Hematopoietic multipotent progenitor cell treated with erythropoietin and hydrocortisone succinate and interleukin-3 and kit ligand, for 4 days (in vitro differentiated cells): ENCODE measurements at places on chromosomes 4 and X.

GRCh38 chr4:124854968-124855367 is 142.4 kb upstream of the ANKRD50 start:
- no peak for DNase-seq

DNA sequence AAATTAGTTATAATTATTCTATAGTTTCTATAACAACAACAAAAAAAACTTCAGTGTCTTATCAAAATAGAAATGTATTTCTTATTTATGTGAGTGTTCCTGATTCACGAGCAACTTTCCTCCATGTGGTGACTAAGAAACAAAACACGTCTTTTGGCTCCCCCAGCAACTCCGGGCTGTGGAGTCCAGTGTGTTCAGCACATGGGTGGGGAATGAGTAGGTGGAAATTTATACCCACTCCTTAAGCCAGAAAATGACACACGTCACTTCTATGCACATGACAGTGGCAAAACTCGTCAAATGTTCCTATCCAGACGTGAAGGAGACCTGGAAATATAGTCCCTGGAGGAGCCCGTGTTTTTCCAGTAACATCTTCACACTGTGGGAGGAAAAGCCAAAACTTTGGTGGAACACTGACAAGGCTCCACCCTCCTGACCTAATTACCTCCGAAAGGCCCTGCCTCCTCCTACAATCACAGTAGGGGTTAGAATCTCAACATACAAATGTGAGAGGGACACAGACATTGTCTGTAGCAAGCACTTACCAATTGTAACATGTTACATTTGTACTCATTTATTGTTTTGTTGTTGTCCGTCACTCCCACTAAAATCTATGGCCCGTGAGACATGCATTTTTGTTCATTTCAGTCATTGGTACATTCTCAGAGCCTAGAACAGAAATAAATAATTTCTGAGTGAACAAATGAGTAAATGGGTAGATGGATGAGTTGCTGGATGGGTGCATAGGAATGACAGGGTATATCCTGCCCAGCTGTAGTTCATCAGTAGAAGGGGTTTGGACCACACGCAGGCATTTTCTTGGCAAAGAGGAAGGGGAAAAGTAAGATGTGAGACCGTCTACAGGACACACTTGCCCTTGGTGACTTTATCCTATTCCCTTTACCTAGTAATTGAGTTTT is 605.8 kb upstream of the TENM3 start:
- DNase-seq = no peak

DNA sequence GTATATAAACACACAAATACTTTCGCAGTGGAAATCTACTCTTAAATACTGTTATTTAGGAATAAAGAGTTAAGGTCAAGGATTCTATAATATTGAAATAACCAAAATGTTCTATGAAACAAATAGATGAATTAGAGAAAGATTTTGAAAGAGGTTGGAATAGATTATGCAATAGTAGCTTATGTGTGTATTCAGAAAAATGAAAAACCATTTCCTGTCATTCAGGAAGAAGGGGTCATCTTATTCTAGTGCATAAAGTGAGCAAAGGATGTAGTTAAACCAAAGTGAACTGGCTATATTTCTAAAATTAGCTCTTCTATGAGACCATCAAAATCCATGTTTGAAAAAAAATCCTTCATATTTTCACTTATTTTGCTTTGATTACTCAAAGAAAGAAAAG is 30.0 kb upstream of the MYOZ2 start:
- DNase-seq = peak; percentile 41

DNA sequence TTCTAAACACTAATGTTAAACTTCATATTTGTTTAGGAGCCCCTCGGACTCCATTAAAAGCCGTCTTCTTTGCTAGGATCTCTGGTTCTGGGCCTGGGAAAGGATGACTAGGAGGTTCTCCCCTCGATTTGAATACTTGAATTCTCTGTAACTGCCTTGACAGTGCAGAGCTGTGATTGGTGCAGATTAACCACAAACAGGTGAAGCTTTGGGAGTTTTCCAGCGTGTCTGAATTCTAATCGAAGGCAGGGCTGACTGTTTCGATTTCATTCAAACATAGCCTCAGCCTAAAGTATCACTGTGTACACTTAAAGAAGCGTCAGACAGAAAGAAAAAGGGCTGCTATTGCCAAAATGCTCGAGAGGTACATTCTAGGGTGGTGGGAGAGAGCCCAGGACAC is 29.0 kb downstream of the TFDP3 start:
- no peak for DNase-seq

DNA sequence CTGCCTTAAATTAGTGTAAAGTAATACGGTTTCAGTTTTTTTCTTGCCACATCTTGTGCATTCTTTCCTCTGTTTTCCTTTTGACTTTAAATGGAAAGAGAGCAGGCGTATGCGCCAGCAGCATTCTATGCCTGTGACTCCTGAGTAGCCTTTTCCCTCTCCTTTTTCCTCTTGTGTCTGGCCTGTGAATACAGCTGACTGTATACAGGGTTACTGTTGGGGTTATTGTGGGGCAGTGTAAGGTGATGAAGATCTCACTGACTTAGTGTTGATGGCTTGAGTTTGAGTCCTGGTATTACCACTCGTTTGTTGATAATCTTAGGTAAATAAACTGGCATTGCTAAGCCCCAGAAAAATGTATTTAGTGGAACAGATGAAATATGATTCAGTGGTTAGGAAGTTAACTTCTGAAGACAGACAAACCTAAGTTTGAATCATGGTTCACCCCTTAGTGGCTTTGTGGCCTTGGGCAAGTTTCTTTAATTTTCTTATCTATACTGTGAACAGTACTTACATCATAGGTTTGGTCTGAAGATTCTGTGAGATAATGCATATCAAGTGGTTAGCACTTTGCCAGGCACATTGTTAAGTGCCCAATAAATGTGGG is 105.1 kb downstream of the FNIP2 start:
- peak; percentile 68 for DNase-seq

GRCh38 chr4:109588176-109588575 is 28.1 kb downstream of the MCUB start:
- DNase-seq = peak; percentile 24

- DNase-seq = no peak
Measured at GRCh38 chr4:6473264-6474052, 1.0 kb upstream of the PPP2R2C start.

DNA sequence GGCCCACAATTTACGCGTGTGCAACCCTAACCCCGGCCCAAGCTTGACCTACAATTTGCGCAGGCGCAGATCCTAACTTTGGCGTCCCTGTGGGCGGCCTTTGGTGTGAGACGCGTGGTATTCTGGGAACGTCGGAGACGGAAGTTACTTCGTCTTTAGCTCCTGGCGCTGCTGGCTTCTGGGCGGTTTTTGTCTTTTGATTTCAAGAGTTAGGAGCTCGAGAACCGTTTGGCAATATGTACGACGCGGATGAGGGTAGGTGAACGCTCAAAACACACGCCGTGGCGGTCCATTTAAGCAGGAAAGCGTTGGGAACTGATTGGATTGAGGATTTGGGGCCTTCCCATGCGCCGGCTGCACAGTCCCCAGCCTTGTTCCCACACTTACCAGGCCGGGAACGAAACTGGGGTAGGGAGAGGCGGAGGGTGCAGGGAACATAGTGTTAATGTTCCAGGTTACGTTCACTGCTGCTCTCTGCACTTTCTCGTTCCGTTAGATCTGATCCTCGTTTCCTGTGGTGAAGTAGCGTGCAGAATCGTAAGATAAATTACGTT is at the start of gene POLR2B:
Gene POLR2B (plus strand): TSS at position 147 of the 554 bp plus-strand sequence. CDS start 90 bp downstream, at position 237.
- DNase-seq = peak; percentile 99

DNA sequence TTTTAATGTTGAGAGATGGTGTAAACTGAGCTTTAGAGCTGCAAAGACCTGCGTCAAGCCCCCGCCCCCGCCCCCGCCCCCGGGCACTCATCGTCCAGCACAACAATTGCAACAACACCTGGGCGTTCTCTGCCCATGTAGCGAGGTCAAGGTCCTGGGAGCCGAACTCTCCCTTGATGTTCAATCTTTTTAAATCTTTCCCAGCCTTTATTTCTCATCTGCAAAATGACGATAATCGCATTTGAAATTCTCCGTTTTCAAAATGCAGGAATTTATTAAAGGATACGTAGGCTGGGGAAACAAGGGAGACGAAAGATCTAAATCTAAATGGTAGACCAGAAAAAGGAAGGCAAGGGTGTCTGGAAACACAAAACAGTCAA is 648 bp upstream of the MSMO1 start:
- peak; percentile 62 for DNase-seq

- no peak for DNase-seq
Measured at GRCh38 chr4:153371701-153372234, 27.3 kb downstream of the MND1 start.

DNA sequence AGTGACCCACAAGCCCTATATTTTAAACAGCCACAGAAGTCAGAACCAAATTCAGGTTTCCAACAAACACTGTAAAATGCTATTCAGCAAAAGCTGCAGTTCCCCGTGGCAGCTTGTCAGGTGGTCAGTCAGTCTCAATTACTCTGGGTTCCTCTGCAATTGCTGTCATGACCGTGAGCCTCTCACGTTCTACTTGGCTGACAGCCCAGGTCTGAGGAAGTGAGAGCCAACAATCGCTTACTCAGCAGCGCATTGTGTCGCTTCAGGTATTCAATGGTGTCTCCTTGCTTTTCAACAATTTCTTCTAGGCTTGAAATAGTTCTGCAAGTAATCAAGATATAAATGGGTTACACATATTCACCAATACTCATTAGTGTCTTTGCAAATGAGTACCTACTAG is 25.8 kb downstream of the TRIM75 start:
- DNase-seq = peak; percentile 38

- no peak for DNase-seq
Measured at GRCh38 chrX:39974270-39974669, 123.5 kb downstream of the BCOR start.

GRCh38 chr4:128155874-128156456 is 94.9 kb downstream of the LARP1B start:
- DNase-seq = no peak

DNA sequence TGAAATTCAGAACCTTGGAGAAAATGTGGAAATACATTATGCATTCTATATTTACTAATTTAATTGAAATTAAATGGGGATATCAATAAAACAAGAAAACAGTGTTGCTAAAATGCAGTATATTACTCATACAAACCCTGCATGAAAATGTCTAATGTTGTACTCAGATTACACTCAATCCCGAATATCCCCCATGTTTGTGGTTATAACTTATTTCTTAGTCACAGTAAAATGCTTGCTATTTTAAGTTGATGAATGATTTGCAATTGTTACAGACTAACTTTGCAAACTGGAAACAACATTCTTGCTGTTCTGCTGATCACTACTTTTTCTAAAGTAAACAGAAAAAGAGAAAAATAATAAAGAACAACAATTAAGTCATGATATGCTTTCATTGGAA is 33.1 kb upstream of the ANXA10 start:
- DNase-seq = no peak

GRCh38 chrX:1582686-1583437 is 8.5 kb upstream of the AKAP17A start:
- peak; percentile 76 for DNase-seq

DNA sequence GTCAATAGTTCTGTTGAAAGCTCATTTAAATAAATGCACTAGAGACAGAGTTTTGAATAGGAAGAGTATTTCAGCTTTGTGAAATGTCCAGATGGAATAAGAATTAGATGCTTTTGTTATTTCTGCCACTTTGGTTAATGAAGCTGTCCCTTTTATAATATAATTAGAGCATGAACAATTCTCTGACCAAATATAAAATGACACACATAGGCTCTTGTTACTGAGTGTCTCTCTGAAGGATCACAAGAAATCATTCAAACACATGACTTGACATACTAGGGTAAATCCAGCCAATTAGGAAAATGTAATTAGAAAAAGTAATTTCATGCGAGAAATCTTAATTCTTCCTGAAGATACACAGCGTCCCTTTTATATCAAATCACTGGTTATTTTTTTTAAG is 68.4 kb upstream of the DDIT4L start:
- no peak for DNase-seq

DNA sequence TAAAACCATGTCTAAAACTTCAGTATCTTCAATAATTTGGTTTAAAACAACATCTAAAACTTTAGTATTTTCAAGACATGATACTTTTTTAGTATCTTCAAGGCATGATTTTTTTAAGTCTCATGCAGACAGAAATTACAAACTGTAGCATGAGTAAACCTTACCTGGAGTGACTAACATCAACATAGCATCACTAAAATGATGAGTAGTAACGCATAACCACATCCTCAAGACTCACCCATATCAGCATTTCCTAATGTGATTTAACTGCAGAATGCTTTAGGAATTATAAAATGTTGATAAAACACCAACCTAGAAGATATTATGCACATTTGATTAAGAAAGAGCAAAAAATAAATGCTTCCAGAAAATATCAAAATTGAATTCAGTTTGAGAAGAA is 19.7 kb upstream of the EDNRA start:
- no peak for DNase-seq

DNA sequence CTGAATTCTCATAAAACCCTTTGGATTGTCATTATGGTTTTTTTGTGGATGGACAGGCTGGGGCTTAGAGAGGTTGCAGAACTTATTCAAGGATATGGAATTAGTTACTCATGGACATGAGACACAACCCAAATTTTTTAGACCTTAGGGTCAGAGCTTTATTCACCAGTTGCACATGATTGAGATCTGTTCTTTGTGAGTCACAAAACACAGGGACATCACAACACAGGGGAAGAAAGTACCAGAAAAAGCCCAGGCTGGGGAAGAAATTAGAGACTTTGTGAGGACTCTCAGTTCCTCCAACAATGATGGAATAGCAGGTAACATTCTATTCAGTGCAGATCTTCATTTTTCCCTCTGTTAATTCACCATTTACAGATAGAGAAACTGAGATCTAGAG is 602.4 kb upstream of the CPEB2 start:
- DNase-seq = no peak

DNA sequence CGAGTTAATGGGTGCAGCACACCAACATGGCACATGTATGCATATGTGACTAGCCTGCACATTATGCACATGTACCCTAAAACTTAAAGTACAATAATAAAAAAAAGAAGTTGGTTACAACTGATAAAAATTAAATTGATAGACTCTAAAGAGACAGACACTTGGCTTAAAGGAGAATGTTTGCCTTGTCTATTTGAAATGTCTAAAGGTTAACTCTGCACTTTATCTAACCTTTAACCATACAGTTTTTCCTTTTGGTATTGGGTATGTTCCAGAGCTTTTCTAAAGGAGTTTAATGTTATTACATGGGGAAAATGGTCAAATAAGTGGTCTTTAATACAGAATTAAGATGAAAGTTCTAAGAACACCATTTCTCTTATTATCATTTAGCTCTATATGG is 145.1 kb upstream of the HCCS start:
- DNase-seq = no peak

GRCh38 chr4:74770226-74770910 is 24.0 kb downstream of the BTC start:
- peak; percentile 51 for DNase-seq

DNA sequence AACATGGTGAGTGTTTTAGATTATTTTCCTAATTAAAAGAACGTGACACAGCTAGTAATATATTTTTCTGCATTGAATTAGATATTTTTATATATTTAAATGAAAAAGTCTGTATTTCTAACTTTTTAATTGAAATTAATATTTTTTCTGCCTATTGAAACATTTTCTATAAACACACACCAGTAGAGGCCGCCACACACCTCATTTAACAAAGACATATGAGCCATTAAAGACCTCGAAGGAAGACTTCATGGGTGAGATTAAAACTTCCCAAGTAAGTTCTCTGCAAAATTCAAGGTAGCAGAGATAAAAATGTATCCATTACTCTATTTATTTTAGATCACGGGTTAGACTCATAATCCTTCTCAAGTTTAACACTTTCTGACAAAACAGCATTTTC is 8.3 kb downstream of the SLITRK2 start:
- peak; percentile 36 for DNase-seq
